ENCODE measurements at places on chromosomes 5 and 9. TPM values are rescaled to one million over a fixed set of nuclear protein-coding genes. Genes with fewer than 3 reads are reported as not detected.

The DIPK1B gene
- total RNA-seq, result 0.10 TPM

The CCL21 gene
- not detected for total RNA-seq

The TMOD1 gene
- 1.2 TPM for total RNA-seq

The AQP3 gene
- 2.9 TPM for total RNA-seq

The C9orf153 gene
- total RNA-seq, result 0.38 TPM

The LHX3 gene
- not detected for total RNA-seq

The SLC30A5 gene
- 50.3 TPM for total RNA-seq

The MARCHF11 gene
- total RNA-seq, result not detected

The SLC25A51 gene
- 32.2 TPM for total RNA-seq

The TMEM252 gene
- not detected for total RNA-seq

The IFNE gene
- not detected for total RNA-seq

The GABRG2 gene
- not detected for total RNA-seq

The FREM1 gene
- total RNA-seq, result not detected

The SPAAR gene
- not detected for total RNA-seq

The ESM1 gene
- total RNA-seq, result not detected

The FOXD4 gene
- 0.16 TPM for total RNA-seq

The SLC36A1 gene
- 5.5 TPM for total RNA-seq

The CDC20B gene
- total RNA-seq, result not detected

The PRRT1B gene
- not detected for total RNA-seq

The PDE6A gene
- total RNA-seq, result not detected

The CDC25C gene
- total RNA-seq, result 8.4 TPM

The CEL gene
- total RNA-seq, result 2.3 TPM

The SPATA31D4 gene
- total RNA-seq, result not detected

The KCNMB1 gene
- total RNA-seq, result not detected

The SOX30 gene
- total RNA-seq, result not detected

The NUTM2F gene
- not detected for total RNA-seq

The DBH gene
- not detected for total RNA-seq

The LRRTM2 gene
- total RNA-seq, result not detected

The IL9 gene
- total RNA-seq, result not detected

The SLC6A19 gene
- total RNA-seq, result not detected

The NSG2 gene
- total RNA-seq, result not detected

The NPR3 gene
- total RNA-seq, result not detected

The HMCN2 gene
- total RNA-seq, result not detected

The ANKRD20A1 gene
- 0.10 TPM for total RNA-seq

The ADAMTS13 gene
- total RNA-seq, result 1.0 TPM

The CCNB1 gene
- 202 TPM for total RNA-seq

The LRRC19 gene
- not detected for total RNA-seq

The TPRN gene
- total RNA-seq, result 7.3 TPM

The SPATA31A5 gene
- total RNA-seq, result not detected

The SREK1 gene
- total RNA-seq, result 63.3 TPM

The GRAMD2B gene
- total RNA-seq, result 7.4 TPM

The PCDHGB6 gene
- not detected for total RNA-seq

The GOLM1 gene
- 5.3 TPM for total RNA-seq

The MYMK gene
- not detected for total RNA-seq

The N4BP3 gene
- total RNA-seq, result 12.9 TPM

The EQTN gene
- not detected for total RNA-seq

The ADGRV1 gene
- total RNA-seq, result not detected

The HEXB gene
- total RNA-seq, result 51.7 TPM

All from activated naive CD8-positive, alpha-beta T cell treated with anti-CD3 and anti-CD28 coated beads for 36 hours (primary cell).